ENCODE measurements at places on chromosomes 5 and 9.

DNA sequence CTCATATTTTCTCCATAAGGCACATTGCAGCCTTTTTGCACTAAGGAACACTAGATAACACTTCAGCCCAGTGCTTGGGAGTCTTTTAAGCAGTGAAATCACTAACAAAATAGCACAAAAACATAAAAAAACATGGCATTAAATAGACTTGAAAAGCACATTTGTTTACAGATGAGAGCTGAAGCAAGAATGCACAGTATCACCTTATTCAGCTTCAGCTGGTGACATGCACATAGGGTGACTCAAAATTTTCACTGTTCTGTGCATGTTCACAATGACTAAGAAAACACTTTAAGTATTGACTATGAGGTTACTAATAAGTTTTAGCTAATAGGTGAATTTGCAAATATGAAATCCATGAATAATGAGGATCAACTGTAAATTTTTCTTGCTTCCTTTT, 293.9 kb upstream of the TARS1 start:
- DNase-seq, result no peak

- DNase-seq, result no peak
These were observed 106.9 kb upstream of the VCAN start for GRCh38 chr5:83364312-83365299.

GRCh38 chr5:84535281-84535680, 150.6 kb upstream of the EDIL3 start:
- no peak for DNase-seq

DNA sequence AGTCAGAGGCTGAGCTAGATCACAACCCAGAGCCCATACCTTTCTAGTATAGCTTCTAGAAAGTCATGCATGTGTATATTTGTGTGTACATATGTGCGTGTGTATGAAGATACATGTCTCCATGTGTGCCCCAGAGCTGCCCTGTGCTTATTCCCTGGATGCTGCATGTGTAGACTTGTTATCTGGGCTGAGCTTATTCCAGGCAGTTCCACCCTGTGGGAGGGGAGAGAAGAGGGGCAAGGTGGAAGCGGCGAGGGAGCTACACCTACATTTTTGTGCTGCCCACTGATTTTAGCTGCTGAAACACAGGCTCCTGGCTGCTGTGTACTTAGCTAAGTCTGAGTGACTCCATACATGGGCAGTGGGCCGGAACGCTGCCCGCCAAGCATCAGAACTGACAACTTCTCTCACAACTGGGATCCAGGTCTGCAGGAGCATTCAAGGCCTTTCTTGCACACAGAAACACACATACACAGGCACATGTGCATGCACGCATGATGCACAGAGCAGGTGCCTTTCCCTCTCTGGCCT, 38.0 kb upstream of the XPA start:
- DNase-seq, result no peak
